ENCODE measurements at places on chromosomes 11 and 22. TPM values are rescaled to one million over a fixed set of nuclear protein-coding genes. Genes with fewer than 3 reads are reported as not detected.

SLC22A9 gene
- total RNA-seq, result not detected

AIFM3 gene
- total RNA-seq, result 1.8 TPM

EFCAB6 gene
- 7.0 TPM for total RNA-seq

STK33 gene
- 22.6 TPM for total RNA-seq

MGAT3 gene
- 28.8 TPM for total RNA-seq

SOX6 gene
- total RNA-seq, result 34.9 TPM

TENM4 gene
- total RNA-seq, result 117 TPM

MMP8 gene
- total RNA-seq, result not detected

- no peak for DNase-seq
Observed at GRCh38 chr11:75024764-75025211, 36.1 kb downstream of the NEU3 start.

DNA sequence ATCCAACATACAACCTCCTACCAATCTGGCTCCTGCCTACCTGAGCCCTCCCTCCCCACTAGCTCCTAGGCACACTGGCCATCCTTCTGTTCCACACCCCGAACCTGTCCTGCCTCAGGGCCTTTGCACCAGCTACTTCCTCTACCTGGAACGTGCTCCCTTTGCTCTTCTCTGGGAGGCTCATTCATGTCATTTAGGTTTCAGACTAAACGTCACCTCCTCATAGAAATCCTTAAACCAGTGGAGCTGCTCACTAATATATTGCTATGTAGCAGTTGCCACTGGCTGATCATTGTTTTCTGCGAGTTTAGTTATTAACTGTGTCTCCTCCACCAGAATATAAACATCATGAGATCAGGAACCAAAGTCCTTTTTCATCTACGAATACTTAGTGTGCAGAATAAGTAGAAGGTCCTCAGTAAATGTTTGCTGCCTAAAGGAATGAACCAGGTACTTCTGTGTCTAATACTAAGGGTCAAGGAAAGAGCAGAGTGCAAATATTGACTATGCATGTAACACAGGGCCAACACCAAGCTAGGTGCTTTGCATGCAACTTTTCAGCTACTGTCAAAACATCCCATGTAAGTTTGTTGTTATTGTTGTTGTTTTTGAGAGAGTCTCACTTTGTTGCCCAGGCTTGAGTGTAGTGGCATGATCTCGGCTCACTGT is 277.6 kb upstream of the SYN3 start:
- DNase-seq, result no peak

DNA sequence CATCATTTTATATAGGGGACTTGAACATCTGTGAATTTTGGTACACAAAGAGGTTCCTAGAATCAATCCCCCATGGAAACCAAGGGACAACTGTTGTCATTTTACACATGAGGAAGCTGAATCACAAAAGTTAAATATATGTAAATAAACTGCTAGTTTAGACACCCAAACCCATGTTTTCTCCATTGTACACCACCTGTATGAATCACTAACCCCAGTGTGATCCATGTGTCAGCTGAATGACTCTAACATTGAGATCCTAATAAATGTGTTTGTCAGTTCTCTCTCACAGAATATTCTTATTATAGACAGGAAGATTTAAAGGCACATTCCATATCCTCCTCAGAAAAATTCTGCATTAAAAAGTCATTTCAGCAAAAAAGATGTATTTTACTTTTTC is 83.3 kb downstream of the ATG16L2 start:
- no peak for DNase-seq
